Right atrium auricular region (tissue), 2 donors: ENCODE measurements at places on chromosomes 12 and 14.

- no peak for DNase-seq
These were observed 22.2 kb downstream of the CCDC63 start for GRCh38 chr12:110869026-110869425.

GRCh38 chr14:62103464-62103863, 341.2 kb downstream of the SNAPC1 start:
- no peak for DNase-seq

DNA sequence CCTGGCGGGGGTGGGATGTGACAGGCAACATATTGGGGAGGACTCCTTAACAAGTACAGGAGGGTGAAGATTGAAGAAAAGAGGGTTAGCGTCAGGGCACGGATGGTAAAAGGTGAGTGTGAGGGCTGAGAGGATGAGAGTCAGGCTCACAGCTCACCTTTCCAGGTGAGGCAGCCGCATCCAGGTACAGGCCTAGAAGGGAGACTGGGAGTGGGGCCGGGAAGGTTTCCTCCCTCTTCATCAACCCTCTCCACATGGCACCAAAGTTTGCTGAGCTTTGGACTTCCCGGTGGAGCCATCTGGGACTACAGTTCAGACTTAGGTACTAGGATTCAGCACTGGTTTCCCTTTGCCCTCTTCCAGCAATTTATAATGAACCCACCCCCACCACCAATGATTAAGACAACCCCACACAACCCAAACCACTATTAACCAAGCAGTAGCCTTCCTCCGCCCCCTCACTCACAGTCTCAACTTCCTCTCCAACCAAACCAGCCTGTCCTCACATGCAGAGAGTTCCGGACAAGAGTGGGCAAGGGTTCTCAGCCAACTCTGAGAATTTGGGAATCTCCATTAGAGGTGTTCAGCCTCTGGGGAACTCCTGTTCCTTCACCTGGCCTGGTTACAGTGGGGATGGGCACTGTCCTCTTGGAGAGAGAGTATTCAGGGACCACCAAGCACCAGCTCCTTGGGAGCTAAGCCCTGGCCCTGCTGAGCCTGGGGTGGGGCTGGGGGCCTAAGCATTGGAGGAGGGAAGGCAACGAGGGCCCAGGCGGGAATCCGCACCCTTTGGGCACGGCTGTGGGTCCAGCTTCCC, 2.4 kb upstream of the HOXC4 start:
- DNase-seq: no peak

DNA sequence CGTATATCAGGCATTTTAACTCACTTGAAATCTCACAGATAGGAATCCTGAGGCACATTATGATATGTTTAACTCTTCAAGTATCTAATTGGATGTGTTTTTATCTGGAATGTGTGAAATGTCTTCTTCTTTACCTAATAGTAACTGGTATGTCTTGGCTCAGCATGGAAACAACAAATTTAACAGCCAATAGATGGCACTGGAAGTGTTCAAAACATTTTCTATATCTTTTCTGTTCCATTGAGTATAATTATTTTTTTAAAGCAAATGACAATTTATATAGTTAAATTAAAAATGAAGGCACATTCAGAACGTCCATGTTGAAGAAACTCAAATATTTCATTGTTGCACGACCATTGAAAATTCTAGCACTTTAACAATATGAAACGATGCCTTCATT, 164.6 kb upstream of the SLC16A7 start:
- no peak for DNase-seq

DNA sequence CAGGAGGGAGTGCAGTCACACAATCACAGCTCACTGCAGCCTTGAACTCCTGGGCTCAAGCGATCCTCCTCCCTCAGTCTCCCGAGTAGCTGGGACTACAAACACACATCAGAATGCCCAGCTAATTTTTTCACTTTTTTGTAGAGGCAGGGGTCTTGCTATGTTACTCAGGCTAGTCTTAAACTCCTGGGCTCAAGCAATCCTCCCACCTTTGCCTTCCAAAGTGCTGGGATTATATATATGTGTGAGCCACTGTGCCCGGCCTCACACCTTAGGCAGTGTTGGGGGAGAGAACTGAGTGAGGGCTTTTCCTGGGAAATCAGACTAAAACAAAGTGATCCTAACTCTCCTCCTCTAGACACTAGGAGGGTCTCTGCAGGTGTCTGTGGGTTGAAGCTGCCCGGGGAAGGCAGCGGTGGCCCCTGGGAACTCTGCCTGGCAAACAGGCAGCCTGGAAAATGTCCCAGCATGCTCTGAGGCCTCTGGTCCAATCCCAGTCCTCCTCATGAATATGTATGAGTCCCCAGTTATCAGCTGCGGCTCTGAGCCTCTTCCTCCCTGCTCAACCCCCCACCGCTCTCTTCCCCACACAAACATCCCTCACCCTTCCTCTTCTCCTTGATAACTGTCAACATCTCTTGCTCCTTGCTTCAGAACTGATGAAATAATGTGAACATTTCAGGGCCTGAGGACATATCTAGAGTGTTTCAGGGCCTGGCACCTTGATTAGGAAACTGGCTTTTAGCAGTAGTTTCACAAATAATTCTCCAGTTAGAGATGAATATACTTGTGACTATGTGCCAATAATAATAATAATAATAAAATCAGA, 7.9 kb upstream of the NAA25 start:
- peak; percentile 83 for DNase-seq

DNA sequence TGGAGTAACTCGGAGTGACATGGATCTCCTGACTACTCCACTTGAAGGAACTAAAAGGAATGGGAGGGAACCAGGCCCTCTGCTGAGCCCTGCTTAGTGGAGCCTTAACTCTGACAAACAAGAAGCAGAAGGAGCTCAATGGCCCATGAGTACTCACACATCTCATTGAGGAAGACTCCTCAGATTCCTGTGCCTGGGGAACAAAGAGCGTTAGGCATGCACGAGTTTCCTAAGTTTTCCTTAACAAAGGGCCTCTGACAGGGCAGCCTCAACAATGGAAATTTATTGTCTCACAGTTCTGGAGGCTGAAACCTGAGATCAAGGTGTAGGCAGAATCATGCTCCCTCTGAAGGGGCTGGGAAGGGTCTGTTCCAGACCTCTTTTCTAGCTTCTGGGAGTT, 185.7 kb upstream of the NTF3 start:
- no peak for DNase-seq

DNA sequence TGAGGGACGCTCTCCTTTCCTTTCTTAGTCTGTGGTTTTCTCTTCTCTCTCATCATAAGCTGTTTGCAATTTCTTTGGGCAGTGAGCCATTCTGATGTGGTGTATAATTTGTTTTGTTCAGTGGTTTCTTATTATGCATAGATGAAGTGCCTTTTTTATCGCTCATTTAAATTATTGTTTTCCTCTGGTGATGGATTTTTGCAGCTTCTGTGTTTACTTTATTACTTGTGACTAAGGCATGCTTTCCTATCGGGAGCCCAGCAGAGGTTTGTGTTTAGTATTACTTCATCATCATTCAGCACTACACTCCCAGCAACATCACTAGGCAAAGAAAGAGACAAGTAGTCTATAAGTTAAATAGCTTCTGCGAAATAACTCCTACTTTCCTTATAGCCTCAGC, 586.6 kb upstream of the NOVA1 start:
- no peak for DNase-seq

GRCh38 chr12:11767798-11768197, 118.3 kb downstream of the ETV6 start:
- DNase-seq: no peak

DNA sequence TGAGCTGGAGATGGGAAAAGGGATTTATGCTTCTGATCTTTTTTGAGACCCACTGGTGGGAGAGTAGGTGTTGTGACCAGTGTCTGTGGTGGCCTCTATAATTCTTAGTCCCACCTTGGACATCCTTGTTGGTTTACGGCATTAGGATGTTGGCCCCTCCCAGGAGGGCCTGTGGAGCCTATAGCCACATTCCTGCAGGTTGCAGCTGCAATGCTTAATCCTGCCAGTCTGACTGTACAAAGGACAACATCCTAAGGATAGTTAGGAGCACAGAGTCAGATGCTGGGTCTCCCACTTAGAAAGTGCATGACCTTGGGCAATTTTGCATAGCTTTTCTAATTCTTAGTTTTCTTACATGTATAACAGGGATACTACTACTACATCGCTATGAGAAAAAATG, 150.9 kb upstream of the SLC38A2 start:
- no peak for DNase-seq

DNA sequence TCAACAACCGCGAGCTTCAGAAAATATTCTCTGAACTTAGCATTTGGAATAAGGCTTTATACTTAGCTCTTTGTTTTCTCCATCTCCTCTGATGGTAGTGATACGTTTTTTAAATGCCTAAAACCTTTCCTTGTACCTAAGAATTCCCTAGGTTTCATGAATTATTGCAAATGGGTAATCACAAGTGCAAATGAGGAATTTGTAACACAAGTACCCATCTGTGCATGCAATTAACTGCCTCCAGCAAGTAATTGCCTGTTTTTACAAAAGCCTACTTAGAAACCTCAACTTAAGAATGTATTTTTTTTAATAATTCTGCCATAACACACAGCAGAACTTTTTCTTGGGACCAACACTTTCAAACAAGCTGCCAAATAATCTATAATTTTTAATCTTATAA, 149.2 kb downstream of the PHLDA1 start:
- DNase-seq: no peak

DNA sequence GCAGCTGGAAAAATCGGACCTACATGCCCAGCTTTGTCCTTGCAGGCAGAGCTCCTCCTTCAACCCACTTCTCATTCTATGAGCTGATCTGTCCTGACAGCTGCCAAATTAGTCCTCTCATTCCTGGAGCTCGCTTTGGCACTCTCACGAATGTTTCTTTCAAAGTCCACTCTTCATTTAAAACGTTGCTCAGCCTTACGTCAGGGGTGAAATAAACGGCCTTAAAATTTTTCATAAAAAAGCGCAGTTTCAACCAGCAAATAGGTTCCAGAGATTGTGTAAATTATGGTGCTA, 120.9 kb upstream of the HIF1A start:
- no peak for DNase-seq

GRCh38 chr12:48810903-48811431, 7.3 kb upstream of the CACNB3 start:
- DNase-seq: no peak
